Ureter (tissue), 1 donor: ENCODE measurements at places on chromosomes 7 and 10.

- no peak for DNase-seq
Measured at GRCh38 chr10:114024876-114025610, 18.6 kb upstream of the ADRB1 start.

DNA sequence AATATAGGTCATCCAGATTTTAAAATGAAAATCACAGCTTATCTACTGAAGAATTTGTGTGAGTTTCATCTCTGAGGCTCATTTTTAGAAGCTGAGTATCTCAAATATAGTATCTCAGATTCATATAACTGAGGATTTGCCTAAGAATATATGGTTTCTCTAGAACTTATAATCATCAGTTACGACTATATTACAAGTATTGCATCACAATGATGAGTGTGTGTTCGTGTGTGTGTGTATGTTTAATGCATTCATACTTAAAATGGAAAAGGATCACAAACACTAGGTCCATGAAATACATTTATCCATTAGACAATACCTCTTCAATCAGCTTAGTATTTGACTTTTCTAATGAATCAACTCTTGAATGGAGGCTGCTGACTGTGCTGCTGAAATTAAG is 21.3 kb downstream of the RUFY2 start:
- no peak for DNase-seq

GRCh38 chr7:152886579-152887117 is 127.1 kb downstream of the ACTR3B start:
- DNase-seq, result no peak

DNA sequence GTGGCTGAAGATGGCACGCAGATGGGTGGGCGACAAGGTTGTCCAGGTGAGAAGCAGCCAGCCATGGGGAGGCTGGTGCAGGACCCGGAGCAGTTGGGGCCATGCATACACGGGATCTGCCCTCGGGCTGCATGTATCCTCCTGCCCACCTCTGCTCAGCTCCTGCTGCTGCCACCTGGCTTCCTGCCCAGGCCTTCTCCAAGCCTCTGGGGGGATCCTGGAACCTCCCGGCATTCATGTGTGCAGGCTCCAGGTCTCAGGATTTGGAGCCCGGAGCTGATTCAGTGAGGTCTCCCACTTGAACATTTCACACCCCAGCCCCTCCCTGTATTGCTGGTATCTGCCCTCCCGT is 27.0 kb downstream of the PDGFA start:
- no peak for DNase-seq
